ENCODE measurements at places on chromosomes 4 and X.

- DNase-seq: no peak
These were observed 28.9 kb downstream of the SLC25A5 start for GRCh38 chrX:119497185-119497584.

- DNase-seq: no peak
These were observed 94.3 kb downstream of the FAM193A start for GRCh38 chr4:2630556-2631273.

GRCh38 chr4:26985873-26986272, 125.2 kb downstream of the STIM2 start:
- DNase-seq: no peak

GRCh38 chr4:171639540-171639939, 173.7 kb upstream of the GALNTL6 start:
- DNase-seq: no peak

DNA sequence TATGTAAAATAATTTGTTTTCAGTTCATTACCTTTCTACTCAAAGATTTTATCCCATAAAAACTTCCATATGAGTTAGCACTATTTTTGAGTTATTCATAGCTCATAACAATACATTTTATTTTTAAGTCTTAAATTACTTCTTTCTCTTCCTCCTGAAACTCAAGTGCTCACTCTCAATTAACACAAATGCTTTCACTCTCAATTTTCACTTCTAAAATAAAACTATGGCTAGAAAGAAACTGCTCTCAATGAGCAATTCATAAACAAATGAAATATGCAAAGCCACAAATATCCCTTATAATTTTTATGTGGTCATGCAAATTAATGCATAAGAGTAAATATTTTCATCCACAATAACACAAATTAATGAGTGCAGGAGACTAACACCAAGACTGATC, 38.8 kb downstream of the MAML3 start:
- no peak for DNase-seq

- no peak for DNase-seq
These were observed 300.1 kb upstream of the DDX53 start for GRCh38 chrX:22699581-22700091.

GRCh38 chr4:14383652-14384051, 618.6 kb upstream of the CPEB2 start:
- DNase-seq: no peak

DNA sequence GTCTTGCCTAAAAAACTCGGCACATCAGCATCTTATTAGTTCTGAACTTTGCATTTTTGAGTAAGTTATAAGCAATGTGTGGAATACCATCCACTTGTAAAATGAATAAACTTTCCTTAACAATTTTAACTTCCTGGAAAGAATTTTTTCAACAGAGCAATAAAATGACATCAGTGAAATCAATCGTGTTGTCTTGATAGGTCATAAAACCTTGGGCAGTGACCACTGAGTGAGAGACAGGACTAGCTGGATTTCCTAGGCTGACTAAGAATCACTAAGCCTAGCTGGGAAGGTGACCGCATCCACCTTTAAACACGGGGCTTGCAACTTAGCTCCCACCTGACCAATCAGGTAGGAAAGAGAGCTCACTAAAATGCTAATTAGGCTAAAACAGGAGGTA, 403.0 kb upstream of the CNKSR2 start:
- no peak for DNase-seq

DNA sequence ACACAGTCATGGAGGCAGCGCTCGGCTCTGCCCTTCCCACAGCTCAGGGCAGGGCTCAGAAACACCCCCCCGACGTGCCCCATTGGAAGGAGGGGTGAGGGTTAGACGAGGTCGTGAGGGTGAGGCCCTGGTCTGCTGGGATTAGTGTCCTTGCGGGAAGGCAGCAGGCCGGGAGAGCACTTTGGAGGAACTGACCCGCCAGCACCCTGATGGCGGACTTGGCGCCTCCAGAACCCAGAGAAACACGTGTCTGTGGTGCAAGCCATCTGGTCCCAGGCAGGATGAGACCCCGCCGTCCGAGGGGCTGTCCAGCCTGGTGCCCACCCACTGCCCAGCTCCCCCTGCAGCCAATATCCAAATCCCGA, 26.3 kb downstream of the TACC3 start:
- no peak for DNase-seq

GRCh38 chr4:86174506-86174905, 185.3 kb downstream of the MAPK10 start:
- no peak for DNase-seq

GRCh38 chr4:58833126-58833525, 1722.9 kb upstream of the IGFBP7 start:
- DNase-seq: no peak

GRCh38 chr4:173415885-173416653, 17.2 kb upstream of the SCRG1 start:
- DNase-seq: no peak

DNA sequence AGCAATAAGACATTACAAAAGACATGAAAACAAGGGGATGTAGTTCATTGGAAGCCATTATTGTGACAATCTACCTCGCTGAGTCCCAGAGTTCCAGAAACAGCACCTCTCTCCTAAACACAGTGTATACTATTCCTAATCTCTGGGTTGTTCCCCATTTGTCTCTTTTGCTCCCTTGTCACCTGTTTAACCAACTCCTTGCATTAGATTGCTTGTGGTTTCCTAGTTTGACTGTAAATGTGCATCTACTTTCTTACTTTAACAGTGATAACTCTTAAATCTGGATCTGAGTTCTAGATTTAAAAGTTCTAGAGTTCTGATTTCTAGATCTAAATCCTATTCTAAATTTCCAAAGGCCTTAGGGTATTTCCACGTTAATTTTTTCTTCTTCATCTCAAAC, 71.6 kb upstream of the TET2 start:
- DNase-seq: no peak

GRCh38 chrX:16552546-16552945, 97.4 kb upstream of the S100G start:
- peak; percentile 41 for DNase-seq

GRCh38 chrX:57367649-57368048, 81.1 kb downstream of the FAAH2 start:
- no peak for DNase-seq

- no peak for DNase-seq
These were observed 92.6 kb downstream of the LNX1 start for GRCh38 chr4:53498706-53499105.

DNA sequence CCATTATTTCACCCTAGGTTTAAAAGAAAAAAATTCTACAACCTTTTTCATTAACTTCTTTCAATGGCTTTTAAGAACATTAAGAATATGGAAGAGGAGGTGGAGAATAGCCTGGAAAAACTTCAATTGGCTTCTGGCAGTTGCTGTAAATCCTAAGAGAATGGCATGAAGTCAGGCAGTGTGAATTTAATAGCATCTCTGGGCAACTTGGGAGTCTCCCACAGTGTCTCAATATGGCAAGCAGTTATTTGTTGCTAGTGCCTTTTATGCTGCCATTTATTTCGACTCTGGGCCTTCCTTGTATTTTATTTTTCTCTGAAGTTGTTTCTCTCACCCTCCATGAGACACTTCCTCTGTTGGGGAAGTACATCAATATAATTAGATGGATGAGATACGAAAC, 322.1 kb downstream of the CBLL2 start:
- no peak for DNase-seq

DNA sequence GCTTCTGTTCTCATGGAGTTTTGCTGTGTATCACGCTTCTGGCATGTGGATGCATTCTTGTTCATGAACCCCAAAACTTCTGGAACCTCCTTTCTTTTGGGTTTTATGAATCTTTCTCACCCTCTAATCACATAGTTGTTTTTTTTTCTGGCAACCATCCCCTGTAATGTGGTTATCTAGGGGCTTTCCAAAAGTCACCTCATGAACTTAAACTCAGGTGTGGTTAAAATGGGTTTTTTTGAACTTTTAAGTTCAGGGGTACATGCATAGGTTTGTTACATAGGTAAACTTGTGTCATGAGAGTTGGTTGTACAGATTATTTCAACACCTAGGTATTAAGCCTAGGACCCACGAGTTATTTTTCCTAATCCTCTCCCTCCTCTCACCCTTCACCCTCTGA, 1099.4 kb upstream of the SLIT2 start:
- no peak for DNase-seq

DNA sequence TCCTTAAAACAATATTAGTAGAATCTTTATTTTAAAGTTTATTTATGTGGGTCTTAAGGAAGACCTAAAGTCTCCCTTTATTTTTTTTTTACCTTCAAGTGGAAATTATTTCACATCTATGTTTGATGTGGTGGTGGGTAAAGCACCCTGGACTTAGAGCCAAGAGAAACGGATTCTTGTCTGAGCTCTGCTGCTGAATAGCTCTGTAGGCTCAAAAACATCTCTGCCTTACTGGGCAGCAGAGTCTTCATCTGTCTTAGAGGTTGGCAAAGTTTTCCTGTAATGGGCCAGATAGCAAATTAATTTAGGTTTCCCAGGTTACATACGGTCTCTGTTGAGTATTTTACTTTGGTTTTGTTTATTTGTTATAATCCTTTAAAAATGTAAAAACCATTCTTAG, 136.5 kb downstream of the CEP135 start:
- DNase-seq: no peak

DNA sequence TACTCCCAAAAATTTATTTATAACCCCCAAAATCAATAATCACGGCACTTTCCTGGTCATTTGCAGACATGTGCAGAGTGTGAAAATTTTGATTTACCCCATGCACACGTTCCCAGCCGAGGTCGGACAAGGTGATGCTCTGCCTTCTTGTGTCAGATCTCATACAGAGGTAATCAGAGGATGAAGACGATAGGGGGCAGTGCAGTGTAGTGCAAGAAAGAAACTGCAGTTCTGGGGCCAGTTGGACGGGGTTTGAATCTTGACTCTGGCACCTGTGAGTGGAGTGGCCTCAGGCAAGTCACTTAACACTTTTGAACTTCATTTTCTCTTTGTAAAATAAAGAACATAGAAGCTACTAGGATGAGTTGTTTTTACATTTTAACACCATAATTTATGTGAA, 88.4 kb downstream of the FRMPD3 start:
- peak; percentile 13 for DNase-seq

DNA sequence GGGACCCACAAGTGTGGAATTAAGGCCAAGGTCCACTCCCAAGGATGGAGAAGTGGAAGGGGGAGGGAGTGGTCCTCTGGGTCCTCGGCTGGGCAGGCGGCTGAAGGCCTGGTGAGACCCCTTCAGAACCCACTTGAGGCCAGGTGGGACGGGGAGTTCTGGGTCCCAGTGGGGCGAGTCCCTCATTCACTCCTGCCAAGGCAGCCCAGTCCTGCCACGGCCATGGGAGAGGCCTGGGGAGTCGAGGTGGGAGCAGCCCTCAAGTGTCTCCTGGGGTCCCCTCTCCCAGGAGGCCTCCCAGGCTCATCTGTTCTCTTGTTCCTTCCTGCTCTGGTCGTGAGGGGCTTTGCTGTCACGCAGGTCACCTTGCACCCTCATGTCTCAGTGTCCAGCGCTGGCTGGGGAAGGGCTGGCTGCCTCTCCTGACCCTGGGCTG, 6.1 kb upstream of the SH3BP2 start:
- DNase-seq: no peak

DNA sequence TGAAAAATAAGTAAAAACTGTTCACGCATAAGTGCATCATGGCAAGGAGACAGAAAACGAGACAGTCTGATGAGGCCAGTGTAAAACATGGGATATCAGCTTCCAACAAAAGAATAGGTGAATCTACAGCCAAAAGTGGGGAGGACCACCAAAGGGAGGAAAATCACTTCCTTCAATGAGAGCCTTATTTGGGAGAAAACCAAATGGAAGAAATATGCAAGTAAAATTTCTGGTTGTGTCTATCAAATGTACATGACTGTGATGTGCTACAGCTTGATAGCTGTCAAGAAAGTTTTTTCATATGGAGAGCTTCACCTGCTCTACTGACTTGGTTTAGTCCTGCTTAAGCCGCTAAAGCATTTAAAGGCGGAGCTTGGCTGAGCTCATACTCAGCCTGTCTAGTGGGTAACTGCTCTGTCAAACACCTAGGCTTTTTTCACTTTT, 66.2 kb downstream of the MAGEA1 start:
- peak; percentile 22 for DNase-seq
